ENCODE measurements at places on chromosomes 5 and 9.

GRCh38 chr5:66144834-66145390 lies 812 bp downstream of the SREK1 start:
- no peak for DNase-seq

DNA sequence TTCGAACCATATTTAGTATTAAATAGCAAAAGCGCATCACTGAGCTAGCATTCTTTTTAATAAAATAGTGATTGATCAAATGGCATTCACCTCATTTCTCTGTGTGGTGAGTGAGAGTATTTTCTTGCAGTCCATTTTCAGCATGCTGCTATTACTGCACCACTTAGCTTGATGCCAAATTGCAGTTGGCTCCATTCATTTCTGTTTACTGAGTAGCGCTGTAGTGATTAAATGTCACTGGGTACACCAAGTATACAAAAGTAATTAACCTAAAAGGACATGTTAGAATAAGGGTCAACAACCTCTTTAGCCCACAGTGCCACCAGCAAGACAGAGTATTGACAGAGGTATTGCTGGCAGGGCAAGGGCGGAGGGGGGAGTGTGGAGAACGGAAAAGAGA lies 122.0 kb downstream of the TLE4 start:
- DNase-seq, result no peak

GRCh38 chr5:61333321-61333953 lies 1.4 kb downstream of the ZSWIM6 start:
- peak; percentile 50 for DNase-seq

GRCh38 chr9:71210326-71210725 lies 88.9 kb upstream of the TRPM3 start:
- no peak for DNase-seq

DNA sequence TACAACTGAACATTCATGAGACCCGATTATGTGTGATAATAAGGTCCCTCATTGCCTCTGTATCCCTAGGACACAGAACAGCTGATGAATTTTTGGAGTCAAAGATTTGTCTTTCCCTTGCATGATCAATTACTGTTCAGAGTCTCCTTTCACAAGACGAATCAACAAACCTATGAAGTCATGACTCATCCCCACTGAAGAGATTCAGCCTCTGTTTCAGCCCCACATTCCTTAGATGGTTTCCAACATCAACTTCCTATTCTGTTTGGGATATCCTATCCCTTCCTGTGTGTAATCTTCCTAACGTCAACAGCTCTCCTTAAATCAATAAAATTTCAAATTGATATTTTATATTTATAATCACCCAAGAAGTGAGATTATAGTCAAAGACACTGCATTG lies 199.0 kb downstream of the DNAH5 start:
- DNase-seq, result no peak

DNA sequence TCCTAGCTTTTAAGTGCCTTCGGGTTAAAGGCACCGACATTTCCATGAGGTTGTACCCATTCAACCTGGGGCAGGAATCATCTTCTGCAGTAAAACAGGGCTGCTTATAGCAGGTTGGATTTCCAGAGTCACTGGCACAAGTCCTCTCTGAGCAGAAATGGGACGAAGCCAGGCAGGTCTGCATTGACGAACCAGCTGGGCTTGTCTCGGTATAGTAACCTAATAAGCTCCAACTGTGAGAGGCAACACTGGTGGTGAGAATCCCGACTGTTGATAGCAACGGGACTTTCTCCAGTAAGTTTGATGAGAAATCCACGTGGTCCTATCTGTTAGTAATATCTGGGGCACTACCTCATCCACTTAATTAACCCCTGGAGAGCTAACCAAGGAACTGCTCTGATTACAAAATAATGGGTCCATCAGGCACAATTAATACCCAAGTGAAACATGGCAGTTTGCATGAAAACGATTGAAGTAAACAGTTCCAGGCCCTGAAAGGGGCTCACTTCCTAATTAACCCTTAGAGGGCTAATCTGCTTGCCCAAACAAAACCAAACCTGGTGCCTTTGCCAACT lies 491.0 kb upstream of the C9orf72 start:
- no peak for DNase-seq

DNA sequence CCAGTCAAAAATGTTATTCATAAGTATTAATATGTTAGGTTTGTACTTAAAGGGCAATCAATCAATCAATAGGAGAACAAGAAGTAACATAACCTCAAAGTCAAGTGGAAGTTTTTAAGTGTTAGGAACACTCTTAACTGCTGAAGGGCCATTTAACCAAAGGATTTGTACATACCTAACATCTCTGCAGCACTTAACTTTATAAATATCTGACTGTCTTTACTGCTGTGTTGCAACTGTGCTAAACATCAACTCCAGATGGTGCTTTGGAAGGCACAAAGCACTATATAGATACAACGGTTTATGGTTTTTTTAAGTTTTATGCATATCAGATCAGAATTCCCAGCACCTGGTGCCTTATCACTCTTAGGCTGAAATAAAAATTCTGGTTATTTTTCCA lies 604.9 kb upstream of the PTGER4 start:
- no peak for DNase-seq

DNA sequence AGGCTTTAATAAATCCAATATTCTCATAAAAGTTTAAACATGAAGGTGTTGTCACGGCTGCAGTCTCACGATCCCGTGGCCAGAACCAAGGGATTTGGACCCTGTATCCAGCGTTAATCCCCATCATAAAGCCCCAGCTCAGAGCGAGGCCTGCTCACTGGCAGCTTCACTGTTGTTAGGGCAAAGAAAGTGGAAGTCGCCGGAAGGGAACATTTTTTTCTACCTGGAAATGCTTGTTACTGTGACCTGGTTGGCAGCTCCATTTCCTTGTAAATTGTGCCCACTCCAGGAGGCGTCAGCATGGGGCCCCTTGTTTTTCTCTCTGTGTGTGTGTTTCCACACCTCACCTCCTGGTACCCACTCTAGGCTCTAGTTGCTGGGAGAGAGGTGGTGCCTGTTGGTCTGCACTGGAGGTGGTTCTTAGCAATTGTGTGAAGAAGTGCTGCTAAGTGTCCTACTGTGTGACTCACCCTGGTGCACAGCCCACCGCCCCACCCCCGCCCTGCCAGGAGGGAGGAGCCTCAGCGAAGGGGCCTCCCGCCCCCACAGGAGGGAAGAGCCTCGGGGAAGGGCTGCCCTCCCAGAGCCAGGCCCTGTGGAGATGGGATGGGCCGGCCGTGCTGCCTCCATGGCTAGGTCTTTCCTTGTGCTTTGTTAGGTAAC lies 105.1 kb downstream of the EHMT1 start:
- DNase-seq, result no peak

GRCh38 chr9:100669968-100670367 lies 92.1 kb downstream of the CAVIN4 start:
- no peak for DNase-seq

GRCh38 chr9:89878003-89878411 lies 273.2 kb downstream of the GADD45G start:
- DNase-seq, result no peak

DNA sequence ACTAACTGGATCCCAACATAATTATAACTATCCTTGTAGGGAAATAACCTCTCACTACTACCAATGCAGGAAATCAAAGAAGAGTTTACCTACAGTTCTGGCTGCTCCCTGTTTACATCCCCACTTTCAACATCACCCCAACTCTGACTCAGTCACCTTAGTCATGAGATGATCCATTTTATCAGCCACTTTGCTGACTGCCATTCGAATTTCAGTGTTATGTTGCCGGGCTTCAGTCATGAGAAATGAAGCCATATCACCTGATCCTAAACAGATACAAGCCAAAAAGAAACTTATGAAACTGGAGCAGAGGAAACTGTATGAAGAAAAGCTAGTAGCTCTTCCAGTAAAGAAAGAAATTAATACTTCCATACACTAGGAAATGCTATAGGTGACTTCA lies 33.7 kb downstream of the SLC31A2 start:
- DNase-seq, result no peak

DNA sequence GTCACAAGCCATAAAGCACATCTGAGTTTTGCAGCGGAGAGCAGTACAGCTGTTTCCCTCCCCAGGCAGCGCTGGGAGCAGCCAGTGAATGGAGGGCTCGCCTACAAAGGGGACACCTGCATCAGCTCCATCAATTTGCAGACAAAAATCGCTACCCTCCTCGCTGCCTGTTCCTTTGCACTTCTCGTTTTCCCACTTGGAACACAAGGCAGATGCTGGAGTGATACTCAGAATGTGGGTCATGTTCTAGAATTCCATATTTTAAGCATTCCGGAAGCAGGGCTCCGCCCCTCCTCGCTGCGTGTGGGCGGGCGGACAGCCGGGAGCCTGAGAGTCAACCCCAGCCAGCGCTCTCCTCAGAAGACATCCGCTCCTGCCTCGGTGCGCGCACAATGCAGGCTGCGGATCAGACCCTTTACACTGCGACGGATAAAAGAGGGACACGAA lies 92.1 kb downstream of the LMNB1 start:
- DNase-seq, result peak; percentile 36

- DNase-seq, result no peak
Measured at GRCh38 chr5:127865273-127865672, 162.1 kb downstream of the CCDC192 start.

DNA sequence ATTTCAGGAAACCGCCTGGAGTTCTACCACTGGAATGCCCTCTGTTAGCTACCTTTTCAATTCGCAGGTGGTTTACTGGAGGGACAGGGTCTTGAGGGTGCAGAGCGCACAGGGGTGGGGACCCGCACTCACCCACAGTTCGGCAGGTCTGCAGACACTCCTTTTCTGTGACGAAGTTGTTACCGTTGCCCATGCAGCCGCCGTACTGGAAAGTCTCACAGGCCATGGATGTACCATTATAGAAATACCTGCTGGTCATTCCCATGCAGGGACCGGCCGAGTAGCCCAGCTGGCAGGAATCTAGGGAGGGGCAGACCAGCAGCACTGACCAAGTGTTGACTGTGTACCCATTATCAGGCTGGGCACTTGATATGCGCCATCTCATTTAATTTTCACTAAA lies 16.8 kb downstream of the AMBP start:
- DNase-seq, result no peak

DNA sequence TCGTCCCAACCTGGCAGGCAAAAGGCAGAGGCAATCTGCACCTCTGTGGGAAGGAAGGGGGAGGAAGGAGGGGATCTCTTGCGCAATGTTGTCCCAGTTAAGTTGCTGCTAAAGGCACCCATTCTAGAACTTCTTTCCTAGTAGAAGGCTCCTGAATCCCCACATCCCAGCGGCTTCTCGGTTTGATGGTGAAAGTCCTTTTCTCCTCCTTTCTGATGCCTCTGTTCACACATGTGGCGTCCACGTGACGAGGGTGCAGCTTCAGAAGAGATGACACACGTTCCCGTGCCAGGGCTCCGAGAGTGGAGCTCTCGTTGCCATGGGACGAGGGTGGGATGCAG lies 96.9 kb upstream of the FCN2 start:
- no peak for DNase-seq

DNA sequence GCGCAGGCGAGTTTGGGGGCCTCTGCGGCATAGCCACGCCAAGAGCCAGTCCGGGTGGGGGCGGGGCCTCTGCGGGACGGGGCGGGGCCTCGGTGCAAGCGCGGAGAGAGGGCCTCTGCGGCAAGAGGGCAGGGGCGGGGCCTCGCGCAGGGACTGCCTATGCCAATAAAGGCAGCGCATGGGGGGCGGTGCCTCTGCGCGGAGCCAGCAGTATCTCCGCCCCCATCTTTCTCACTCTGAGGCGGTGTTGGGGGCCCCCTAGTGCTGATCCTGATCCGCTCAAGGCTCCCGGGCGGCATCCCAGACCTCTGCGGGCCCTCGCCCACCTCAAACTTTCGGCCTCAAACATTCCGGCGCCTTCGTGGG lies 9.2 kb upstream of the GPRIN1 start:
- peak; percentile 87 for DNase-seq

GRCh38 chr9:75083188-75083970 lies 4.6 kb downstream of the NMRK1 start:
- DNase-seq, result peak; percentile 18

DNA sequence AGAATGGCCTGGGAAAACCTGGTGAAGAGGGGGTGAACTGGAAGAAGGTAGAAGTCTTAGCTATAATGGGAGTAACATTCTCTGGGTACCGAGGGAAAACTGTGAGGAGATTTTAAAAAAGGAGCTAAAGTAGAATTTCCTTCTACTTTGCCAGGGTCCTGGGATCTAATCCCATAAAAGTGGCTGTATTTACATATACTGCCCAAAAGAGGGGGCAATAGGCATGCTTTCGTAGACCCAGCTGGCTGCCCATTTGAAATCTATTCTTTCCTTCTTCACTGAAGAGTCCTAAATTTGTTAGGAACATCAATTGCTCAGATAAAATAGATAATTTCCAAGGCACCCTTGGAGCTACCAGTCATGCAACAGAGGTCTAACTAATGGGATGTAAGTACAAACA lies 159.2 kb downstream of the CDC42SE2 start:
- no peak for DNase-seq

DNA sequence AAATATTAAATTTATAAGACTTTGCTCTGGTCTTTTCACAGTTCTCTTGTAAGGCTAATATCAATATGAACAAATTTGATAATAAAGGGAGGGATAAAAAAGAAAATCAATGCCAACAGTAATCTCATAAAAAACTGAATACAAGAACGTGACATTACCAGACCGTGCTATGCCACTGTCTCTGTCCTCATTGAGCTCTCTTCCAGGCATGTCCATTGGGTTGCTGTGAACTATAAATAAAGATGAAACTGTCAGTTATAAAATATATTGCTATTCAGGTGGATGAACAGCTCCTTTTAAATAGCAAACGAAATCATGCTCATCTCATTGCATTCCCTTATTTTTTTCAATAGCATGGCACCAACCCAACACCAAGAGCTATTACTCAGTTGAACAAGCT lies 74.0 kb upstream of the RAPGEF6 start:
- DNase-seq, result no peak

DNA sequence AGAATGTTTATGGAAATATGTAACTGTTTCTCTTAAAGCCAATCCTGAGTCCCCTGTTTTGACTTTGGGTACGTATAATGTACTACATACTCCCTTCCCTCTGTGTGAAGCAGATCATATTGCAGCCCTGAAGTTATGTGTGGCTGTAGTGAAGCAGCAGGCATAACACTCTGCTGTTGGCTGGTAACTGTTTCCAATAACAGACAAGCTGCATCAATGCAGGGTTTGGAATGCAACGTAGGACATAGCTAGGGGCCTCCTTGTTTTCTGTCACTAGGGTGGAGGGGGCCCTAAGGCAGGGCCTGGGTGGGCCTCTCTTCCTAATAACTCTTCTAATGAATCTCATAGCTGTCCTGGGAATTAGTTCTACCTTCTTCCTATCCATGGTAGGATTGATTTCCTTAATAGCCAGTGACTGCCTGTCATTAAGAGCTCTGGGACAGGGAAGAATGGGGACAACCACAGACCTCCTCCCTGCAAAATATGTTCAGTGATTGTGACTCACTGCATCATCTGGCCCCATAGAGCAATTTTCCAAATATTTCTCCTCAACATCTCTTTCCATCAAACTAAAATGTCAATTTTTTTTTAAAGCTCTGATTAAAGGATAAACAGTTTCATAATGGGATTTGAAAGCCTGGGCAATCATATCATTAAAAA lies 129.6 kb upstream of the HMHB1 start:
- DNase-seq, result no peak

GRCh38 chr9:8188723-8189407 lies 389.3 kb upstream of the DMAC1 start:
- DNase-seq, result no peak

- no peak for DNase-seq
Measured at GRCh38 chr9:19746223-19746622, 42.6 kb downstream of the SLC24A2 start.

GRCh38 chr5:53556001-53556400 lies 4.4 kb upstream of the NDUFS4 start:
- no peak for DNase-seq

Measured in CD8-positive, alpha-beta T cell (primary cell).